ENCODE measurements at places on chromosomes 16 and 17. TPM values are rescaled to one million over a fixed set of nuclear protein-coding genes. Genes with fewer than 3 reads are reported as not detected.

GRCh38 chr16:27389272-27389961 is 12.6 kb upstream of the IL21R start:
- DNase-seq: peak; percentile 40

DNA sequence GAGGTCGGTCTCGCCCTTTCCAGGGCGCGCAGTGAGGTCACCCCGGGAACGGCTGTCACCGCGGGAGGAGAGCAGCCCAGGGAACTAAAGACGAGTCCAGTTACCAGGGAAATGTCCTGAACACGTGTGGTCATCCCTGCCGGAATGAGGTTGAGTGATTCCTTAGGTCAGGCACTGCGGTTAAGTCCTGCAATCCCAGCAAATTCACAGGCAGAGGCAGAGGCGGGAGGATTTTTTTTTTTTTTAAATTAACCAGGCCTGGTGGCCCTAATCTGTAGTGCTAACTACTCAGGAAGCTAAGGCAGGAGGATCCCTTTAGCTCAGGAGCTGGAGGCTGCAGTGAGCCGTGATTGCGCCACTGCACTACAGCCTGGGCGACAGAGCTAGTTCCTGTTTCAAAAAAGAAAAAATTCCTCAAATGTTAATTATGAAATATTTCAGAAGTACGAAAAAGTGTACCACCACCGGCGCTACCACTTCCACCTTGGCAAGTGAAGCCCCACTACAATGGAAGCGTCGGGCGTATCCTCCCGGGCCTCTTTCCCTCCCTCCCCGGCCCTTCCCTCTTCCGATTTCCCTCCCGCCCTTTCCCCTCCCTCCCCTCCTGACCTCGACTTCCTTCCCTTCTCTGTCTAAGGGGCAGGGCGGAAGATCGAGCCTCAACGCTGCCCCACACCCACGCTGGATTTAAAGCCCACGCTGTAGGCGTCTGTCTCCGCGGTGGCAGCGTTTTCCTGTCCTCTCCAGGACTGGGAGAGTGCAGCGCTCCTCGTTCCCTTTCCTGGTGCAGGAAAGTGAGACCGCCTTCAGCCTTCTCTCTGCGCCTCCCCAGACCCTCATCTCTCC is 27.3 kb downstream of the SLFN11 start:
- DNase-seq: peak; percentile 56

DNA sequence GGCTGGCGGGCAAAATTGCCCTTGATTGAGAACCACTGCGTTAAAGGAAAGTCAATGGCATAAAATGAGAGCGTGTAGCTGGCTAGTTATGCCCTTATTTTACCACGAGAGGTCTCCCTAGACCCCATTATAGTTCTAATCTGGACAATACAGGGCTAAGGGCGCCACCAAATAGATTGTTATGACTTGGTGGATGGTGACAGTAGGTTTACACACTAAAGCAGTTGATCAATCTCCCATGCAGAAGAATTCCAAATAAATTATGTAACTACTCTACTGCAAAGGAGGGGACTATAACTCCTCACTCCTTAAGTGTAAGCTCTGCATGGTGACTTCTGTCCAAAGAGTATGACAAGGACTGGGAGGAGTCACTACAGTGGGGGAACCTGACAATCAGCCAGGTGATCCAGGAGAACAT is 20.4 kb upstream of the YPEL2 start:
- DNase-seq: peak; percentile 66

- DNase-seq: no peak
Observed at GRCh38 chr16:73434621-73435020, 386.7 kb upstream of the ZFHX3 start.

The SPECC1 gene
- total RNA-seq: 11.4 TPM
